WERI-Rb-1 (cell line): ENCODE measurements at places on chromosomes 16 and 17.

GRCh38 chr16:27273670-27274423, 5.3 kb upstream of the NSMCE1 start:
- no peak for DNase-seq

DNA sequence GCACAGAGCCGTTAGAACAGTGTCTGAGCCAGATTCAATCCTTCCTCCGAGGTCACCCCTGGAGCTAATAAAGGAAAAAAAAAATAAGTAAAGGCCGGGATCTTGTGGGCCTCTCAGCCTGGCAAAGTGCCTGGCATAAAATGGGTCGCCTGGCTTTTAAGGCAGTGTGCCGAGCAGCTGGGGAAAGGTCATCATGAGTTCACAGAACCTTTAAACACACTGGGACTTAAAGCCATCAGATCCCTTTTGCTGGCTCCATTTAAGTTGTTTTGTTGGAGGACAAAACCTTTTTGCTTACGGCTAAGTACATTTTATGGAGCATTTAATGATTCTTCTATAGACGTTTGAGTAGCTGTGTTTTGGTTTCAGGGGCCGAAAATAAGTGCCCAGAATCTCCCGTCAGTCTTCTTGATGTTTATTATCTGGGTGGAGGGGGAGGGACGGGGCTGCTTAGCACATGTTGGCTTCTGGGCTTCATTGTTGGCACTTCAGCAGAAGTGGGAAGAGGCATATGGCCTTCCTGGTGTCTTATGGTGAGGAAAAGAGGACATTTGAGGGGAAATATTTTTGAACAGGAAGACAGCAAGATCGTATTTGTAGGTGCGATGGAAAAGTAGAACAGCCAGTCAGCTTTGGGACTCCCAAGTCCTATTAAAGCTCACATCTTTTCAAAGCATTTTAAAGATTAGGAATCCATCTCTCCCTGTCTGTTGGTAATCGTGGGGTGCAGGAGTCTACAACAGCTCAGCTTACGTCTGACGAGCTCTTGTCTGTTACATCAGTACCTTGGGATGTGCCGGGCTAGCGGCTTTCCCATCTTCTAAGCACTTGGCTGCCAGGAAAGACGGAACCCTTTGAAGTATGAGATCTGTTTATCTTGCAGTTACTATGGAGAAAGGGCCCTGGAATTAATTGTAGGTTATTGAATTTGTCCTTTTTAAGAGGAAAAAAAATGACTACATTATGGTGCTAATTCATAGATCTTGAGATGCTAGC, 31.1 kb downstream of the RBFOX1 start:
- DNase-seq: no peak

GRCh38 chr17:80913928-80914821, 77.5 kb upstream of the CHMP6 start:
- DNase-seq: no peak

GRCh38 chr17:69175625-69176456, 34.1 kb upstream of the ABCA6 start:
- no peak for DNase-seq

DNA sequence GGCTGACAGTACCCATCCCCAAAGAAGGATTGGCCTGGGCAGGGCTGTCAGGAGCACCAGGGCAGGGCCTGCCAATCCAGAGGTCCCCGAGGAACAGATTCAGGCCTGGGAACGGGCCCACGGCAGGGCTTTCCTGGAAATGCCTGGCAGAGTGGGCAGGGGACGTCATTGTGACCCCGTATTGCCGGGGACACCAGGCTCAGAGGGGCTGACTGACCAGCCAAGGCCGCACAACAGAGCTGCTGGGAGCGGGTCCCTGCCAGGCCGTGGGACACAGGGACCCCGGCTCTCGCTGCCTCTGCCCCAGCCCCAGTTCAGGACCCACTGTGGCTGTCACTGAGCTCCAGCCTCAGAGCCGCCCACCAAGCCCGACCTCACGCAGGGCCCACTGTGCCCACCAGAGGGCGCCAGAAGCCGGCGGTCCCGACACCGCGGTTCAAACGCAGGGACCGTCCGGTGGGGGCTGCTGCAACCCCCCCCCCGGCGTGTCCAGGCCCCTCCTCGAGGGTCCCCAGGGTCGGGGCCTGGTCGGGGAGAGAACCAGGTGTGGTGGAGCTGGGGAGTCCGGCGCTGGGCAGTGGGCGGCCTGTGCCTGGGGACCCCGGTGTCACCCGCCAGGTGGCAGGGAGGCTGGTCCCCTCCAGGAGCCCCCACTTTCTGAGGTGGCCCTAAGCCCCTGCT, 15.2 kb upstream of the SSTR5 start:
- DNase-seq: peak; percentile 67

- no peak for DNase-seq
These were observed 125.5 kb upstream of the HS3ST2 start for GRCh38 chr16:22688463-22688862.
